ENCODE measurements at places on chromosomes 3 and 15. TPM values are rescaled to one million over a fixed set of nuclear protein-coding genes. Genes with fewer than 3 reads are reported as not detected.

PLEKHO2 gene
- total RNA-seq: 6.9 TPM

CD200R1L gene
- not detected for total RNA-seq

PYGO1 gene
- total RNA-seq: 7.7 TPM

ECE2 gene
- total RNA-seq: not detected

IGF2BP2 gene
- total RNA-seq: 14.0 TPM

GDPGP1 gene
- 3.8 TPM for total RNA-seq

CLDN18 gene
- total RNA-seq: not detected

CSPG4 gene
- 0.12 TPM for total RNA-seq

AGTR1 gene
- total RNA-seq: 0.77 TPM

ROPN1 gene
- total RNA-seq: not detected

C3orf18 gene
- total RNA-seq: 2.3 TPM

PTH1R gene
- total RNA-seq: 1.1 TPM

C3orf85 gene
- total RNA-seq: not detected

HACD2 gene
- 33.9 TPM for total RNA-seq

SEMA3F gene
- 18.7 TPM for total RNA-seq

FGF12 gene
- 0.39 TPM for total RNA-seq

GPR15 gene
- total RNA-seq: not detected

NANOGP8 gene
- total RNA-seq: not detected

LCTL gene
- total RNA-seq: not detected

EIF4E3 gene
- 4.0 TPM for total RNA-seq

FGF7 gene
- total RNA-seq: not detected

HOMER2 gene
- total RNA-seq: 22.5 TPM

Measured in A549 treated with Hydrocortisone at 1 μM for 4 hours (cell line).